ENCODE measurements at places on chromosomes 2 and 18.
A peak's percentile ranks its signal among the peaks of the same experiment; 100 is the strongest.

DNA sequence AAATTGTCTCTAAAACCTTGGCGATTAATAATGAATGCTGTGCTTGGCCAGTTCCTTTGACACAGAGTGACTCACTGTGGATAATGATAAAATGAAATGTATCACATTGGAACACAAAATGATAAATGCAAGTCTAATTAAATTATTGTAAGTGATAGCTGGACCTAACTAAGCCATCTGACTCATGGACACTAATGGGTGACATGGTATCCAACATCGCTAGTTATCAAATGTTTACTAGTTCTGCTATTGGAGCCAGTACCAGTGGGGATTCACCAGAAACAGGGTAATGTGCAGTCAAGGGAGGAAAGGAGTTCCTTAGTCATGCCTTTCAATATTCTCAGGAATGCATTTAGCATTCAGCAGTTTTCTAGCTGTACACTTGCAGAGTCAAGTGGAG lies 736.3 kb upstream of the ACVR2A start:
- DNase-seq, result no peak

DNA sequence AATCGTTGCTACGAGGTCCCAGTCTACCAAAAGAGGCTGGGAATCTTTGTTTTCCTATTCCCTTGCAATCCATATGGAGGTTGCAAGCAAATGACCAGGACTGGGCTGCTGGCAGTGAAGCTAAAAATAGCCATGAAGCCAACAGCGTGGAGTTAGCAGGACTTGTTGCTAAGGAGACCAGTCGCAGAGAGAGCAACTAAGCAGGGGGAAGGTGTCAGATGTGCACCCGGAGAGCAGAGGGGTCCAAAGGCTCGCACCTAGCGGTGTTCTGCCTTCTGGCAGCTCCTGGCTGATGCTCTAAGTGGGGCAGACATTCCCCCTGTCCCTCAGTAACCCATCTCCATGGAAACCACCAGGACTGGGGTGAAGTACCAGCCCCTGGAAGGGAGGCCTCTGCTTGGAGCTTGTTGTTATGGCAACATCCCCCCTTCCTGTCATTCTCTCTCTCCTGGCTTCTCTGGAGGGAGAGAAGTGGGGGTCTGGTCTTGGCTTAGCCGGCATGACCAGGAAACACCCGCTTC lies 84.6 kb downstream of the DNMT3A start:
- DNase-seq, result peak; percentile 38

- no peak for DNase-seq
Observed at GRCh38 chr2:220748875-220749479, 823.1 kb downstream of the EPHA4 start.

DNA sequence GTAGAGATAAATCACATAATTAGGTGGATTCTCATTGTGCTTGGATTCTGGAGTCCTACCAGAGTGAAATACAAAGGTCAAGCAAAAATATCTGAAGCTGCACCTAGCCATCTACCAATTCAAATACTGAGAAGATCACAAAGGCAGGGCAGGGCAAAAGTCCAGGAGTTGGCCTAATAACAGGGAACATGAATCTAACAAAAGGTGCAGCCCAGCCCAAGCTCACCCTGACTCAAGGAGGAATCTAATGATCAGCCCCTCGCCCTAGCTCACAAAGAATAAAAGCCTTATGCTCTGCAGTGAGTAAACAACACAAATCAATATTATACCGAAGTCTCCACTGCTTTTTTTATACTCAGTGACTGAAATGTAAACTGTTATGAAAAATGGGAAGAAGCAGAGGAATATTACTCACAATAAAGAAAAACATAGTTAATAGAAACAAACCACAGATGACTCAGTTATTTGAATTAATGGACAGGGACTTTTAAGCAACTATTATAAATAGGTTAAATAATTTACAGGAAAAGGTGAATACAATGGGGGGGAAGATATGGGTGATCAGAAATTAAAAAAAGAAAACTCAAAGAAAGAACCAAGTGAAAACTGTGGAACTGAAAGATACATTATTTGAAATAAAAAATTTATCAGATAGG lies 49.5 kb downstream of the ANTXR1 start:
- no peak for DNase-seq

- no peak for DNase-seq
Observed at GRCh38 chr2:102144128-102144527, 1.6 kb downstream of the IL1R1 start.

GRCh38 chr2:21358976-21359375 lies 235.2 kb downstream of the TDRD15 start:
- DNase-seq, result no peak

DNA sequence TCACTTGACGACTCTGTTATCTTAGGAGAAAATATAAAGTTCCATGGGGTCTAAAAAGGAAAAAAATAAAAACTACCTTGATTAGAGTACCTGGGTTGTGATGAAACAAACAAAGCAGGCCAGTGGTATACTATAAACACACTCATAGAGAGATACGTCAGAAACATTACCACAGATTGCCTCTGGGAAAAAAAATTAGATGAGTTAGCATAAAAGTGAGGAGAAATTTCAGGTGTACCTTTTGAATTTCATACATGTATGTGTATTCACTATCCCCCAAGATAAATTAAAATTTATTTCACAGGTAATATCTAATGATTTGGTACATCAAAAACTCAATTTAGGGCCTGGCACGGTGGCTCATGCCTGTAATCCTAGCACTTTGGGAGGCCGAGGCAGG lies 18.2 kb downstream of the WDR33 start:
- no peak for DNase-seq

DNA sequence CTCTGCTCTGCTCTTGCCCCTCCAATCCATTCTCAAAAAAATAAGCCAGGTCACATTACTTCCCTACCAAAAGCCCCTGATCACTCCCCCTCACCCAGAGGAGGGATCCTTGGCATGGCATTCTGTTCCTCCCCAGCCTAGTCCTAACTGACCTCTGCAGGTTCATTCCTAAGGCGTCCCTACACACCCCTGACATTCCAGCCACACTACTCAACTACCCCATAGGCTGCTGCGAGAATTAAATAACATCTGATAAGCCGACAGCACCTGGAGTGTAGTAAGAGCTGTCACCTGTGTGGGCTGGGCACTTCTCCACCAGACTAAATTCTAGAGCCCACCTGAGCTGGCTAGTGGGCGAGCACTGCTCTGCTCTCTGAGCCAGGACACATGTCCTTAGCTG lies 44.7 kb upstream of the SLC1A4 start:
- no peak for DNase-seq

DNA sequence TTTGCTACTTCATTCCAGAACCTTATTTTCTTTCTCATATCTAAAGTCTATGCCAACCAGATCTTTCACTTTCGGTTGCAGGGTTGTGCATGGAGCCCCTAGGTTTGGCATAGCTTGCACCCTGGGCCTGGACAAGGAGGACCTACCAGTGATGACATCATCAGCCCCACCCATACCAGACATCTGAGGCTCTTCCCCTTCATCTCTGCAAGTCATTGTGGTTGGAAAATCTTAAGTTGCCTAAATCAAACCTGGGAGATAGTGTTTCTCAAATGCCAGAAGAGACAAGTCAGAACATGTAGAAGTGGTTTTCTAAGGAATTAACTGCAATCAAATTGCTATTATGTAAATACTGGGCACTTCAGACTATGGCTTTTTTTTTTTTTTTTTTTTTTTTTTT lies 363.3 kb downstream of the ZNF516 start:
- no peak for DNase-seq

DNA sequence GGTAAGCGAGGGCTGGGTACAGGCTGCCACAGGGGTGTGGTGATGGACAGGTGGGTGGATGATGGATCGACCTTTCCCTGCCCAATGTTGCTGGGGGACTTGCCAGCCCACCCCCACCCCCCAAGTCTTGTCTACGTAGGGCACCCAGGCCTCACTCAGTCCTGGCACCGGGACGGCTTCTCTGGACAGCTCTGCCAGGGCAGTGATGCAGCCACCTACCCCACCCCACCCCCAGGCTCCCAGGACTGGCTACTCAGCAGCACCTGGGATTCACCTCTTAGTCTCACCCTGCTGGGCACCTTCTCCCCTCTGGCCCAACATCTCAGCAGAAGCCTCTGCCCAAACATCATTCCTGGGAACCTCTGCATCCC lies 55.7 kb downstream of the ANKMY1 start:
- DNase-seq, result no peak

- DNase-seq, result no peak
Observed at GRCh38 chr18:63312019-63312409, 7.6 kb downstream of the BCL2 start.

DNA sequence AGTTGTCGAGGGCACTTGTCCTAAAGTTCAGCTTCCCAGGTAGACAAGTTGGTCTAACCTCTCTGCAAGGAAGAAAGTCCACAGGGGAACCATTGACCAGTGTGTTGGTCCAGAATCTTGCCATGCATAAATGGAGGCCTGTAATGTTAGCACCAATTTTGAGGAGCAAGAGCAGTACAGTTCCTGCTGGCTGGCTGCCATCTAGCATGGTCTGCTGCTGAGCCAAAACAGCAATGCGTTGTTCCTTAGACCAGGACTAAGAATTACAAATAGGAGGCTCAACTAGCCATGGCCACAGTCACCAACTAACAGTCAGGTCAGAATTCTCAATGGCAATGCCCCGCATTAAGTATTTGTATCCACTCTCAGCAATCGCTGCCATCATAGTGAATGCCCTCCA lies 72.8 kb upstream of the WIPF1 start:
- no peak for DNase-seq

DNA sequence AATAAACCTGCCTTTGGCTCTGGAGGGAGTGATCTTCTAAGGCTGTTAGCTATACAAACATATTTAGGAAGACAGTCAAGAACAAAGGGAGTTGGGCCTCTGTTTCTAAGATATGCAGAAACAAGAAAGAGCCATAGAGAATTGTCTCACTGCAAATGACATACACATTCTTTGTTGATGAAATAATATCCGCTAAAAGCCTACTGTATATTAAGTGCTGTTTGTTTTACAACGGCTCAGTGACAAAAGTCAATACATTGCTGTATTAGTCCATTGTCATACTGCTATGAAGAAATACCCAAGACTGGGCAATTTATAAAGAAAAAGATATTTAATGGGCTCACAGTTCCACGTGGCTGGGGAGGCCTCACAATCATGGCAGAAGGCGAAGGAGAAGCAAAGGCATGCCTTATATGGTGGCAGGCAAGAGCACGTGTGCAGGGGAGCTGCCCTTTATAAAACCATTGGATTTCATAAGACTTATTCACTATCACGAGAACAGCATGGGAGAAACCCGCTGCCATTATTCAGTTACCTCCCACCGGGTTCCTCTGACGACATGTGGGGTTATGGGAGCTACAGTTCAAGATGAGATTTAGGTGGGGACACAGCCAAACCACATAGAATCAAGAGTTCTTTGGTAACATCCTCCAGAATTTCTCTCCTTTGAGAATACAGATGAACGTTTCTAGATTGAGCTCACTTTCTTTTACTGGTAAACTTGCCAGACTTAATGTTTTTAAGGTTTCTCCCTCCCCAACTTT lies 157.8 kb downstream of the PIK3C3 start:
- no peak for DNase-seq

DNA sequence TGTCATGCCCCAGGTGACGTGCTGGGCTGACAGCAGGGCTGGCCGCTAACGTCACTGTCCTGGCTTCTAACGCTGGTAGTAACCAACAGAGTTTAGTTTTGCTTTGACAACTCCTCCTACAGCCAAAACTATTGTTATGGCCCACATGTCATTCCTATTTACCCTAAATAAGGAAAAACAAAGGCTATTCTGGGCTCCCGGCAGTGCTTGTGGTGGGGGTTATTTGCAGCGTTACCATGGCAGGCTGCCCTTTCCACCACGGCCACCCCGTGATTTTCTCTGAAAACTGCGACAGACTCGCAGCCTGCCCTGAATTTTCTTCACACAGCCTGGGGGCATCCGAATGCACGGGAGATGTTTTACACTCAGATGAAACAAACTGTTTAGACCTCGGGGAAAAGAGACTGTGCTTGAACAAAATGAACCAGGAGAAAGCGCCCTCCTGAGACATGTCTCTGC lies 115.2 kb downstream of the FAM210A start:
- DNase-seq, result peak; percentile 6

DNA sequence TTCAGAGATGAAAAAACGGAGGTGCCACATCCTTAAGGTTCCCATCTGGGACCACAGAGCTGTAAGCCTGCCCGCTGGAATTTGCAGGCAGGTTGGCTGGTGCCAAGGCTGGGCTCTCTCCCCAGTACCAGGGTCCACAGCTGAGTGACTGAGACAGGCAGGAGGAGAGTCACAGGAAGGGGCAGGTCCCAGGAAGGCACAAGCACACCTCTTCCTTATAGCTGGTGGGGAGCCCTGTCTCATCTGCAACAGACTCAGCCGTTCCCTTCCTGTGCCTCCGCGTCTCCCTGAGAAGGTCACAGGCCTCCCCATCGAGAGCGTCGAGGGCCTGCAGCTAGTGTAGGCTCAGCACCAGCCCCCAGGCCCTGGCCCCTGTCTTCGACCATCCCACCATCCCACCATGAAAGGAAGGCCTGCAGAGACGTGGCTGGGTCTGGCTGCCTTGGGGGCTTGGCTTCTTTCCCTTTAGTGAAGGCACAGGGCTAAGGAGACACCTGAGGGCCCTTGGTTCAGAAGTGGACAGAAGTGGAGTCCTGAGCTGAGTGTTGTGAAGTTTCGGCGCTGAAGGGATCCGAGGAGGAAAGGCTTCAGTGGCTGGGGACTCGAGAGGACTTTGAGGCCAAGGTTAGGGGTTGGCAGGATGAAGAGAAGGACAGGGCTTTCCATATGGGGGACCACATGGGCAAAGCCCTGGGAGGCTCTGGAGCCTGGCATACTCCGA lies 26.8 kb downstream of the GLI2 start:
- DNase-seq, result no peak

DNA sequence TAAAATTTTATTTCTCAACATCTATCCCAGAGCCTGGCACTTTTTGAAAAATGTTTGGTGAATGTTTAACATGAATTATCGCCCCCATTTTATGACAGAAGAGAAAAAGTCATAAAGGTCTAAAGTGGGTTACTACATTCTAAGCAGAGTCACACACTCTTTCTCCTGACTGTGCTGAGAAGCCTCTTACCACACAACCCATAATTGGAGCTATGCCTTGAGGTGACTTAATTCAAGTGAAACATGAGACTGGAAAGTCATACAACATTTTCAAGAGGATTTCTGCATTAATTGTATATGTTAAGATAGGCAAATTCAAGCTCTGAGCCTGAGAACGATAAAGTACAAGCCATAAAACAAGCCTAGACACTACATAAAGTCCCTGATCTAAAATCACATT lies 3.1 kb upstream of the DSEL start:
- peak; percentile 75 for DNase-seq

GRCh38 chr2:8441986-8442385 lies 239.9 kb upstream of the ID2 start:
- DNase-seq, result no peak

- no peak for DNase-seq
Observed at GRCh38 chr2:207399301-207399700, 130.5 kb upstream of the CREB1 start.

DNA sequence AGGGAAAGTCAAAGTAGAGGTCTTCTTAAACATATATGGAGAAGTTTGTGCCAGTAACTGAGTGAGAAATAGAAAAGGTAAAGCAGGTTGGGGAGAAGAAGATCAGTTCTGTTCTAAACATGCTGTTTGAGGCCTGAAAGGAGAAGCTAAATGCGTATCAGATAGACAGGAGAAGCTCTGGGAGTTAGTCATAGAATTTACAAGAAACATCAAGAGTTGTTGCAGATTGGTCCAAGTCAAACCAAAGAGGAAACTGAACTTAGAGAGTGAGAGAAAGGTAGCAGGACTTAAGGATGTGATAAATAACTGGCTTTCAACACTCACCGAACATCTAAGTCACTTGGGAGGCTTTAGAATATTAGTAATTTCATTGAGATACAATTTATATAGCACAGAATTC lies 29.2 kb upstream of the CERS6 start:
- no peak for DNase-seq
